Fibroblast of the conjunctiva (primary cell): ENCODE measurements at places on chromosomes 7 and 10.

DNA sequence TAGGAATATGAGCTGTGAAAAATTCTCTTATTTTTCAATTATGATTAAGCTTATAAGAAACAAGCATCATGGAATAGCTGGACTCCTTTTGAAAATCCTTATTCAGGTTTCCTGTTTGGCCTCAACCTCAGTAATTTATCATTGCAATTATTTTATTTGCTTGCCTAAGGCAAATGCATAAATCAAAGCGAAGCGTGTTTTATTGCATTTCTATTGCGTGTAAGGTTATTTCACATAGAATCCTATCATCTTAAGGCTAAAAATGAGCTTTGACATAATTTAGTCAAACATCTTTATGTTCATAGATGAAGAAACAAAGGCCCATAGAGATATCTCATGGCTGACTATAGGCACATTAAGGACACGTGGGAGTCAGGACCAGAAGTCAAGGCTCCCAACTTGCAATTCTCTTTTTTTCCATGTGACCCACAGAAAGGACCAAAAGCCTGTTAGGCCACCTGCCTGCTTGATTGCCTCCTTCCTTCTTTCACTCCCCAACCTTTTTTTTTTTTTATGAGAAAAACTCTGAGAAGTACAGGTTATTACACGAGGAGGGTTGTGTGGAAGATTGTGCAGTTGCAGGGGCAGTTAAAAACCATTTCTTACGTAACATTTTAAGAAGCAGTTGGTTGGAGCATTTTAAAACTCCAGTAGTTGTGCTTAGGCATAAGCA, 261.0 kb downstream of the HDAC9 start:
- no peak for DNase-seq

DNA sequence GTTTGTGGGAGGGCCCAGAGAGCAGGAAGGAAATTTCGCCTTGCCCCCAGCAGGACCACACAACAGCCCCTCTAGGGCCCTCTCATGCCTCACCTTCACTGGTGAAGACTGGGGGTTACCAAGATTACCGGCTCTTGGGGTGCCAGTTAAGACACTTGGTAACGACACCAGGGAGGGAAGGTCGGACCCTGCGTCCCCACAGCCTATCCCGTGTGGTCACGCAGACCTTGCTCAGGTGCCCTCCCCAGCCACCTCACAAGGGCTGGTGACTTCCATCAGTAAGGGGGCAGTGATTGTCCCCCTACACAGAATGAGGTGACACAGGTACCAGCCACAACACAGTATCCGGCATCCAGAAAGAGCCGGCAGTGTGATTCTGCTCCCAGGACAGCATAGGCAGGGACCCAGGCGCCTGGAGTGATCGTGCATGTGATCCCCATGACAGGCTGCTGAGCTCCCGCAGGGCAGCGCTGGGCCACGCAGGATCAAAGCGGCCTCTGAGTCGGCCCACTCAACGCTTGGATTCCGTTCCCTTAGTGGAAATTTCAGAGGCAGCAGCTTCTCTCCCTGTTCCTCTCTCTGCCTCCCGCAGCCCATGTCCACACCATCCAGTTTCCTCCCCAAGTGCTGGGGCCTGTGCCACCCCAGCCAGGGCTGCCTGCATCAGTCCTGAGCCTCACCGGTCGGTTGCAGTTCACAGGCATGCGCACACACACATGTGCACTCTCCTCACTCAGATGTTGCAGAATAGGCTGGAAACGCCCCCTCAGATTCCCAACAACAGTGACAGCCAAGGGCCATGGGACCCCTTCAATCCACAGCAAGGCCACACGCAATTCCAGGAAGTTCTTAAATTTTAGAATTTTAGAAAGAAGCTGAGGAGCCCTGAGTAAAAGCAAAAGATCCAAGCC, 35.8 kb downstream of the CAMK2B start:
- DNase-seq, result no peak

DNA sequence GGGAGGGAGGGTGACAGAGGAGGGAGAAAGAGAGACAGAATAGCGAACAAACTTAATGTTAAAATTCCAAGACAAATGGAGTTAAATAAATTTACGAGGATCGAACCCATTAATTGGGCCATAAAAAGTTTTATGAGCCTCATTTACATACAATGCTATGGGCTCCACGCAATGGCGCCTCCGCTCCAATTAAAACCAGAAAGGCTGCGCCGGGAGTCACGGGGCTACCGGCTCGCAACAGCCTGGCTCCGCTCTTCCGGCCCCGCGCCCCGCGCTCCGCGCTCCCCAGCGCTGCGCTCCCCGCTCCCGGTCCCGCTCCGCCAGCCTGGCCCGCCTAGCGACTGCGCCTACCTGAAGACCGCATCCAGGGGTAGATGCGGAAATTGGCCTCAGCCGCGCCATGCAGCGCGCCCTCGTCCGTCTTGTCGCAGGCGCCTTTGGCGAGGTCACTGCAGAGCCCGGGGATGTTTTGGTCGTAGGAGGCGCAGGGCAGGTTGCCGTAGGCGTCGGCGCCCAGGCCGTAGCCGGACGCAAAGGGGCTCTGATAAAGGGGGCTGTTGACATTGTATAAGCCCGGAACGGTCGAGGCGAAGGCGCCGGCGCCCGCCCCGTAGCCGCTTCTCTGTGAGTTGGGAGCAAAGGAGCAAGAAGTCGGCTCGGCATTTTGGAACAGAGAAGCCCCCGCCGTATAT, 513 bp downstream of the HOXA7 start:
- DNase-seq, result no peak

- no peak for DNase-seq
These were observed 25.9 kb downstream of the PDGFA start for GRCh38 chr7:493661-494251.

DNA sequence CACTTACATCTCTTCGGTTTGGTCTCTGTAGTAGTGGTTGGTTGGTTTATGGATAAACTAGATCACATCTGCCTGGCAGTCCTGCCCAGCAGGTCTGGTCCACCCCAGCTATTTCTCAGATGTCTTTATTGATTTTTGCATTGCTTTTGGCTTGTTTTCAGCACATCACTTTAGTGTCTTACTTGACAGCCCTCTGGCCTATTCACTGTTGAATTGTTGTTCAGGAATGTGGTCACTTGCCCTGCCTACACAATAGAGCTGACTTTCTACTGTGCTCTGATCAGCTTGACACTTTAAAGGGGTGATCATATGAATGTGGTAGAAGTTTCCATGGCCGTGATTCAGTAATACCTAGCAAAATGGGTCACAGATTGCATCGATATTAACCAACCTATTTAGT, 719.2 kb upstream of the LRRN3 start:
- no peak for DNase-seq

DNA sequence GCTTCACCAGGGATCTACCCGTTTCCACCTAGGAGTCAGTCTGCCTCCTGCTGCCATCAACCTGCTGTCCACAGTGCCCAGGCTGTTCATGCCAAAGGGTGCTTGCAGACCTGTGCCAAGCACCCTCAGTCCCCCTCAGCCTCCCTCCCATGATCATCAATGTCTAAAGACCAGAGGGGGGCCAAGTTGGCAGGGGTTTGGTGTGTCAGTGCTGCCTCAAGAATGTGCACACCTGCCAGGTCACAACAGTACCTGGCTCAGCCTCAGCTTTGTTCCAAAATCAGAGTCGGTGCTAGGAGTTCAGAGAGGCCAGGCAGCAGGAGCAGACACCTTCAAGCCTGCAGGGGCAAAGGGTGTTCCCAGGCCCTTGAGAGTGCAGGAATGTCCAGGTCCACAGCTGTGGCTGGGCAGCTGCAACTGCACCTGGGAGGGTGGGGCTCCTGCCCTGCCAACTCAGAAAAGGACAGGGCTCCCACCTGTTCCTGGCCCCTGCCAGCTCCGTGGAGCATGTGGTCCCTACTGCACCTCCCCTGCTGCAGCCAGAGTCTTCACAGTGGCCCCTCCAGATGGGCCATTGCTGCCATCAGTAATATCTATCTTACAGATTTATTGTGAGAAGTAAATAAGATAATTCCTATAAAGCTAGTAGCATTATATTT, 219.5 kb downstream of the POLR1F start:
- no peak for DNase-seq

DNA sequence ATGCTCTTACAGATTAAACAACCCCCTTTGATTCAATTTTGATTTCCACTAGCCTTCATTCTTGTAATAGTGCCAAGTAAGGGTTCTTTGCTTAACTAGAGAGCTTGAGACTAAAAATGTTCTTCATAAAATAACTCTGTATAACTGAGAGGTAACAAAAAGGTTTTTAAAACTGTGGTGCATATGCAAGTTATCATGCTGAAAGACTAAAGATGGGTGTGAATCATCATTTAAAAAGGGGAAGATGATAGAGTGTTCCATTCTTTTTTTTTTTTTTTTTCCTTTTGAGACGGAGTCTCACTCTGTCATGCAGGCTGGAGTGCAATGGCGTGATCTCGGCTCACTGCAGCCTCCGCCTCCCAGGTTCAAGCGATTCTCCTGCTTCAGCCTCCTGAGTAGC, 11.1 kb downstream of the MDFIC start:
- DNase-seq, result no peak

- DNase-seq, result no peak
These were observed 52.8 kb downstream of the PODXL start for GRCh38 chr7:131503639-131504038.

- DNase-seq, result no peak
These were observed 91.8 kb downstream of the RNLS start for GRCh38 chr10:88491314-88491713.

- no peak for DNase-seq
These were observed 67.2 kb upstream of the AUTS2 start for GRCh38 chr7:69531050-69531449.

DNA sequence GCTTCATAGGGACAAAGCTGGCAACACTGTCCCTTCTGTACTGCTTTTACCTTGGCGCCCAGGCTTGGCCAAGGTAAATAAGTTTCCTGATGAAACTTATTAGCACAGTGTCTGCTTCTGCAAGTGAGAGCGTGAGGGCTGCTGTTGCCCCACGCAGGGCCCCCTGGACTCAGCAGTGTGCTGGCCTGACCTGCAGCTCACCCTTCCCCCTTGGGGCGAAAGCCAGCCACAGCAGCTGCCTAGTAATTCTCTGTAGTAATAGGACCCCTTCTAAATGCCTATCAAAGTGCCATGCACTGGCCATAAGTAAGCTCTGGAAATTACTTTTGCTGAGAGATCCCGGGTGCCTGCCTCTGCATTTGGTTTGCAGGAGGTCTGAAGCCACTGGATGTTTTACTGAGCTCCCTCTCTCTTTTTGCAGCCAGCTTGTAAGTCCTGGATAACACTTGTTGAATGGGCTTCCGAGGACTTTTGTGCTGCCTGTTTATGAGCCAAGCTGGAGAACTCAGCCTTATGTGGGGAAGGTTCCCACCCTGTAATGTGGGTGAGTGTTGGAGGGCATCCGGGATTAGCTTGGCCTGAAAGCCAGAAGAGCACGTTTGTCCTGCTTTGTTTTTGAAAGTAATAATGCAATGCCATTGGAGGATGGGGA, 293.9 kb downstream of the C7orf25 start:
- DNase-seq, result no peak

DNA sequence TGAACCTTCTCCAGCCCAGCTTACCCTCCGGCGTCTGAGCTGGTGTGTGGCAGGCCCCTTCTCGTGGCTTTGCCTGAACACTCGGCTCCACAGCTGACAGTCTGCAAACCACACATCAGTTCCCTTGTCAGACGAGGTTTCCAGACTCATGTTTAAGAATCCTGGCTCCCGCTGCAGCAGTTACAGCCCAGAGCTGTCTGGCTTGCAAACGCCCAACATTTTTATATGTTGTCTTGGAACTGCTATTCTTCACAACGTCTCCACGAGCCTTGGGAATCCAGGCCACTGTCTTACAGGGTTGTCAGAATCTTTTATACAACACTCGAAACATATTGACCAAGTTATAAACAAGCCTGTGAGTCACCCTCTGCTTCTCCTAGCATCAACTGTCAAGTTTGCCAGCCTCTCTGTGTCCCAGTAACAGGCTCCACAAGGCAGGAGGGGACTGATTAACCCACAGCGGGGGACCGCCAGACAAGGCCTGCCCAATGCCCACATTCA, 68.1 kb downstream of the TNS3 start:
- DNase-seq, result no peak

GRCh38 chr7:151382079-151382885, 27.6 kb downstream of the WDR86 start:
- DNase-seq, result no peak
